ENCODE measurements at places on chromosomes 7 and 10. TPM values are rescaled to one million over a fixed set of nuclear protein-coding genes. Genes with fewer than 3 reads are reported as not detected.

DNA sequence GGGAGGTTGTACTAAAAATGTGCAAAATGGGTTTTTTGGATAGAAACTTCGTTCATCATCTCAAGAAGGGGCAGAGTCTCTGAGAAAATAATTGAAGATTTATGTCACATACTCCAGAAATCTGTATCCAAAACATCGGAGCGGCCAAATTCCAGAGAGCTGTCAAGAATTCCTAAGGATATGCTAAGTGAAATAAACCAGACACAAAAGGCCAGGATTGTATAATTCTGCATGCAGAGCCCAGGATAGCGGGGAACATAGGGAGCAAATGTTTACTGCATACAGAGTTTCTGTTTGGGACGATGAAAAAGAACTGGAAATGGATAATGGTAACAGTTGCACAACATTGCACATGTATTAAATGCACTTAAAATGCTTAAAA lies 224.2 kb upstream of the AUTS2 start:
- no peak for DNase-seq

GRCh38 chr10:80421050-80421706 lies 12.8 kb downstream of the PRXL2A start:
- DNase-seq, result no peak

The IL2RA gene
- total RNA-seq, result 0.34 TPM

The FFAR4 gene
- not detected for total RNA-seq
